Muscle of back (tissue), 13 donors: ENCODE measurements at places on chromosomes 16 and 17. TPM values are rescaled to one million over a fixed set of nuclear protein-coding genes. Genes with fewer than 3 reads are reported as not detected.

DNA sequence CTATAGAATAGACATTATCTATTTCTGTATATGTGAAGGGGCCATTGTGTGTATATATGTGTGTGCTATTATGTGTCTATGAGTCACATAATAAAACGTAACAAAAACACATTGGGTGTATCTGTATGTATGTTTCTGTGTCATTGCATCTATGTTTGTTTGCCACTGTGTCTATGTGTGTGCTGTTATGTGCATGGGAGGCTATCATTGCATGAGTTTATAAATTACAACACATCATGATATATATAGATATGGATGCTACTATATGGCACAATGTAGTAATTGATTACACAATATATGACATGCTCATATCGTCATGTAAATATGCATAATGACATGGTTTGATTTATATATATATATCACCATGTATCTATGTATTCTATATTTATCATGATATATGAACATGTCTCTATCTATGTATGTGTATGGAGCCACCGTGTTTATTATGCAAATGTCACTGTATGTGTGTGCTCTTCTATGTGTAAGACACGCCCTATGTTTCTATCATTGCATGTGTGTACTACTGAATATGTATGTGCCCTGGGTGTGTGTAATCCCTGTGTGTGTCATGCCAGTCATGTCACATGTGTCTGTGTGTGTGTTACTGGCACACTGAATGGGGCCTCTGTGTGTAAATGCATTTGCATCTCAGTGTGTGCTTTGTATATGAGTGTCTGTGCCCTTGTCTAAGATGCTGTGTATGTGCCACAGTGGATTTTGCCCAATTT is 1.4 kb upstream of the TSPOAP1 start:
- no peak for DNase-seq

GRCh38 chr17:43437756-43438155 is 39.0 kb downstream of the ARL4D start:
- DNase-seq: no peak

- no peak for DNase-seq
Measured at GRCh38 chr17:57408071-57408811, 151.9 kb downstream of the MSI2 start.

DNA sequence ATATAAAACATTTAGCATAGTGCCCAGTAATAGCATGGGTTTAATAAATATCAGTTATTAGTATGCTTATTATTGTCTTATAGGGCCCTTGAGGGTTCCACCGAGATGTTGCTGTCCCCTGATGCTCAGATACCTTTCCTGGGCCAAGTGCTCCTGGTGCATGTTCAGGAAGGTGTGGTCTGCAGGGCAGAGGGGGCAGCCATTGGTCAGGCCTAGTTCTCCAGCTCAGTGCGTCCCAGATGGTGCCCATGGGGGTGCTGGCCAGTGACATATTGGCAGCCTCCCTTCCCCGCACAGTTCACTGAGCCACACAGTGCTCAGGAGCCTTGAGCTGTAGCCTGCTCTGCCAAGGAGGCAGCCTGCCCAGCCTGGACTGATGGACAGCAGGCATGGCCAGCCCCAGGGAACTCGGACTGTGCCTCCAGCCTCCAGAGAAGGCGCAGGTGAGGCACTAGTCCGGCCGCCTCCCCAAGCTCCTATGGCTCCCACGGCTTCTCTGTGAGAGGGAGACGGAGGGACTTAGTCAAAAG is 7.7 kb upstream of the GRIN2A start:
- no peak for DNase-seq

Gene RNF157
- polyA plus RNA-seq: 10.1 TPM

Gene ACSM3
- 3.2 TPM for polyA plus RNA-seq

Gene KRT12
- 0.76 TPM for polyA plus RNA-seq

Gene CDH8
- 3.2 TPM for polyA plus RNA-seq

DNA sequence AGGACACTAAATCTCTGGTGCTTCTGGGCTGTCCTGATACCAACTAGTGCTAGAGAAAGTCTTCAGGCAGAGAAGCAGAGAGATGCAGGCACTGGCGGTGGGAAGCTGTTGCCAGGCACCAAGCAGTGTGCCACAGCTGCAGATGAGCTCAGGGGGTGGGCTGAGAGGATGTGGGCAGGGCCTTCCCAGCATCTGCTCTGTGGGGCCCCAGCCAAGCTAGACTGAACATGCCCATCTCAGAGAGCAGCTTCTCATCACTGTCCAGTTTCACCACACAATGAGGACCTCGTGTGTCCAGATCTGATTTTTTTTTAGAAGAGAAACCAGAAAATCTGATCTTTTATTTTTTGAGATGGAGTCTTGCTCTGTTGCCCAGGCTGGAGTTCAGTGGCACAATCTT is 17.1 kb downstream of the PSKH1 start:
- DNase-seq: peak; percentile 65

DNA sequence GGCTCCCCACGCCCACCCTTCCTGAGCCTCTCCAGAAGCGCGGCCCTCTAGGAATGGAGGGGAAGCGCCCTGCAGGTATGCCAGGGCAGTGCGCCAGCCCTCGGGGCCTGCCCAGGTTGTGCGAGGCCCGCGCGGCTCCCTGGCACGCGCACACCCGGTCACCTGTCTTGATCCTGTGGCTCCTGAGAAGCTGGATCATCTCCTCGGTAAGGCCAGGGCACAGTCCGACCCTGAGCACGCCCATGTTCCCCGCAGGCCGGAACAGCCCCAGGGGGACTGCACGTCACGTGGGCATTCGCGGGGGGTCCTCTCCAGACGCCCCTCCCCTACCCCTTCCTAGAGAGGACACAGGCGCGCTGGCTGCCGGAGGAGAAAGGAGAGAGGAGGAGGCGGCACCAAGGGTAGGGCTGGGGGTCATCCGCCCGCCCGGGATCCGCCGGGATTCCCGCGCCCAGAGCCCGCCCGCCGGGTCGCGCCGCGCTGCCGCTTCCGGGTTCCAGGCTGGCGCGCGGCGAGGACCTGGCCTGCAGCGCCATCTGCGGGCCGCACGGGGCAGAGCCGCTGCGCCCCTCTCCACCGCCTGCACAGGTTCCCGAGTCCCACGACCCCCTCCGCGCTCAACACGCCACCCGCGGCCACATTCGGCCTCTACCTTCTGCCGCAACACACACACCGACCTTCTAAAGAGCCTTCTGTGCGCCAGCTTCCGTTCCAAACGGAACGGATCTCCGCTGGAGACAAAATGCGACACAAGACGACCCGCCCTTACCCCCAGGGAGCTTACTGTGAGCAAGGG is at the start of gene RAD51D:
Gene RAD51D, minus strand, starts transcription at position 491 of the 796 bp plus-strand sequence. Its CDS starts 247 bp downstream, at position 244.
- DNase-seq: peak; percentile 88

Gene GP1BA
- polyA plus RNA-seq: 1.5 TPM

Gene UNKL
- polyA plus RNA-seq: 13.3 TPM

- no peak for DNase-seq
Measured at GRCh38 chr17:41178843-41179616, 1.0 kb upstream of the KRTAP4-2 start.

DNA sequence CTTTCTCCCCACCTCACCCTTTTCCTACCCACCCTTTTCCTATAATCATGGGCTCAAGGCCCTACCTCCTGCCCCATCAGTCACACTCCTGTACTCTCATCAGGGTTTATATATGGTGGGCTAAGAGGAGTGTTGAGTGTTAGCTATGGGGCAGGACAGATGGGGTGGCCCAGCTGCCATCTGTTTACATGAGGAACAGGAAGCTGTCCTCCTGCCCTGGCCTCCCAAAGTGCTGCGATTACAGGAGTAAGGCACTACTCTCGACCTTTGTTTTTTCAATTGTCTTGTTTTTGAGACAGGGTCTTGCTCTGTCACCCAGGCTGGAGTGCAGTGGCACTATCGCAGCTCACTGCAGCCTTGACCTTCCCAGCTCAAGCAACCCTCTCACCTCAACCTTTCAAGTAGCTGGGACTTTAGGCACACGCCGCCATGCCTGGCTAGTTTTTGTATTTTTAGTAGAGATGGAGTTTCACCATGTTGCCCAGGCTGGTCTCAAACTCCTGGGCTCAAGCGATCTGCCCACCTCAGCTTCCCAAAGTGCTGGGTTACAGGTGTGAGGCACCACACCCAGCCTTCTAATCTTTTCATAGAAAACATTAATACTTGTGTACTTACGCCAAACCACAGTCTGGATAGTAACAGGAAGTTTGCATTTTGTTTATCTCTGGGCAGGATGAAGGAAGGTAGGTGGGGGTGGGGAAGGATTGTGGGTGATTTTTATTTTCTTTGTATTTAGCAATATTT is 1.6 kb downstream of the TRADD start:
- no peak for DNase-seq

Gene DGKE
- 3.9 TPM for polyA plus RNA-seq

Gene CCDC40
- 3.7 TPM for polyA plus RNA-seq

DNA sequence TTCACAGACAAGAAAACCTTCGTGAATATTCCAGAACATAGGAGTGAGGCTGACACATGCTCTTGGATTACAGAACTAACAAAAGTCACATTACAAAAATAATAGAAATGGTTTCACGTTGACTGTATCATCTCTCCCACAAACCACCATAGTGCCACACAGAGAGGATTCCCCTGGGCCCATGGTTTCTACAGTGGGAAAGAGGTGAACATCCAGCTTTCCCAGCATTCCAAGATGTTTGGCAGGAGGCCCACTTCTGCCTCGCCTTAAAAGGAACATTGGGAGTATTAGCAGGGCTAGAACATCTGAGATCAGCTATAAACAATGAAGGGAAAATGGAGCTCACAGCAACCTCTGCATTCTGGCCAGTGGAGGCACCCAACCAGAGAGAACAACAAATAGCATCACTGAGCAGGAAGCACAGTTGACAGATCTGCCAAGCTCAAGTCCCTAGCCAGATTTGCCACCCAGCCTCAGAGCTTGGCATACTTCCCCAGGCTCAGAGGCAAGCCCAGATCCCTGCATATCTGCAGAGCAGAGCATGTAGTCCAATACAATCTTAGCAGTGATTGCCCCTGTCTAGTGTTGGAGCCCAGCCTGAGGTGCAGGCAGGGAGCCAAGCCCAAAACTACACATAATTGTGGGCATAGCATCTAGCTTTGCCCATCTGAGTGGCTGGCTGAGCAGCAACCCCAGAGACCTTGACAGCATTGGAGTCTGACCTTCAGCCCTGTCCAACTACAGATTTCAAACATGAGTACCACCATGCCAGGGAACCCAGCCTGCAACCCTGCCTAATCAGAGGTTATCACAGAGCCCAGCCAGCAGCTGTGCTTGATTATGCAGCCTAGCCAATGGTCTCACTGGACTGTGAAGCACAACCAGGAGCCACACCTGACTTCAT is 260.4 kb downstream of the CEP112 start:
- DNase-seq: no peak

Gene MRTFB
- 24.1 TPM for polyA plus RNA-seq

DNA sequence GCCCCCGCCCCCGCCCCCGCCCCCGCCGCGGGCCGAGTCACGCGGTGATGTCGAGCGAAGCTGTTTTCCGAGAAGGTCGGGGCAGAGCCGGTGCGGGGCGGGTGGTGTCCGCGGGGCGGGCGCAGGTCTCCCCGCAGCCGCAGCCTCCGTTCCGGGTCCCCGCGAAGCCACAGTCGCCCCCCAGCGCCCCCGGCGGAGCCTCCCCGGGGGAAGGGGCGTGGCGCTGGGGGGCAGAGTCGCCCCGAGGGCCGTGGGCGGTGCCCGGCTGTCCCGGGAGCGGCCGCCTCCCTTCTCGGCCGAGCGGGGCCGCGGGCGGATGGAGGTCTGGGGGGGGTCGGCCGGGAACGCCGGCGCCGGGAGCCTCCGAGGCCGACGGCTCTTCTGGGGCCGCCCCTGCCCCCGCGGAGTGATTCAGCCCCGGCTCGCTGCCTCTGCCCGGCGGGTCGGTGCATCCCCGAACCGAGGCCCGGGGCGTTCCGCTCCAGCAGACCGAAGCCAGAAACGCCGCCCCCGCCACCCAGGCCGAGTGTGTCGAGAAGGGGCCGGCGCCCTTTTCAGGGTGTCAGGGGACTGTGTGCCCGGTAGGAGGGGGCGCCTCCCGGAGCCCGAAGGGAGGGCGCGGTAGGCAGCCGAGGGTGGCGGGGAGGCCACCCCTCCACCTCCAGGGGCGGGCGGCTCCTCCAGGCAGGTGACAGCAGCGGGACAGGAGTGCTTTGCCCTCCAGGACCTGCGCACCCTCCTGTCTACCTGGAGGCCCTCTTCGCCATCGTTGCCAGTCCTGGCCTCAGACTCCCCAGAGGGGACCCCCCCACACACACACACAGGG is 1.7 kb downstream of the METRNL start:
- no peak for DNase-seq

- DNase-seq: peak; percentile 91
Measured at GRCh38 chr16:1533443-1533951, at the start of gene TMEM204. TMEM204 (plus strand) TSS chr16:1533666; CDS start chr16:1534276, 610 bp downstream.

- DNase-seq: peak; percentile 72
Measured at GRCh38 chr16:50368410-50369132, at the start of gene BRD7. BRD7 (minus strand) TSS chr16:50368988; CDS start chr16:50368774, 214 bp downstream.

DNA sequence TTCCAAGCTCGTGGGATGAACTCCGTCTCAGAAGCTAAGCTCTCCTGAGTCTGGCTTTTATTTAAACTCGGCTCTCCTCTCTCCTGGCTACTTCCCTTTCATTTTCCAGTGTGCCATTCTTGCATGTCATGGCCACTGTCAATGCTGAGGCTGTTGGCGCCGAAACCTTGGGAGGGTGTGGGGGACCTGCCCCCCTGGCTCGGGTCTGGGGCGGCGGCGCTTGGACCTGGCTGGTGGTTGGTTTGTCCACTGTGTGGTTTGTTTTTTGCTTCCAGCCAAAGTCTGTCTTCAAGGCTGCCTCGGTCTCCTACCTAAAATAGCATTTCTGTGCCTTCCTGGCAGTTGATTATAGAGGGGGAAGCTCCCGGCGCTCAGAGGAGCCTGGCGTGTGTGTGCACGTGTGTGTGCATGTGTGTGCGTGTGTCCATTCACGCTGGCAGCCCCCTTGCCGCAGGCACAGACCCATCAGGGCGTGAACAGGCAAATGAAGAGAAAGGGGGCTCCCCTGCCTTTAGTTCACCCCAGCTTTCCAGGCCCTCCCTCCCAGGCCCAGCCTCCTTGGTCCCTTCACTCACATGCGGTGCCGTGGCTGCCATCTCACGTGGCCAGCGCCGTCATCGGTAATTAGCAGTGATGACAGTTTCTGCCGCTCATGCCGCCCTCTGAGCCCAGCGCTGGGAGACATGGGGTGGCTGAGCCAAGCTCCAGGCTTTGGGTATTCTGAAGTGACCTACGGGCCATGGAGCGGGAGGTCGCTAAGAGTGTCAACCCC is 179.9 kb downstream of the SEC14L1 start:
- peak; percentile 67 for DNase-seq

DNA sequence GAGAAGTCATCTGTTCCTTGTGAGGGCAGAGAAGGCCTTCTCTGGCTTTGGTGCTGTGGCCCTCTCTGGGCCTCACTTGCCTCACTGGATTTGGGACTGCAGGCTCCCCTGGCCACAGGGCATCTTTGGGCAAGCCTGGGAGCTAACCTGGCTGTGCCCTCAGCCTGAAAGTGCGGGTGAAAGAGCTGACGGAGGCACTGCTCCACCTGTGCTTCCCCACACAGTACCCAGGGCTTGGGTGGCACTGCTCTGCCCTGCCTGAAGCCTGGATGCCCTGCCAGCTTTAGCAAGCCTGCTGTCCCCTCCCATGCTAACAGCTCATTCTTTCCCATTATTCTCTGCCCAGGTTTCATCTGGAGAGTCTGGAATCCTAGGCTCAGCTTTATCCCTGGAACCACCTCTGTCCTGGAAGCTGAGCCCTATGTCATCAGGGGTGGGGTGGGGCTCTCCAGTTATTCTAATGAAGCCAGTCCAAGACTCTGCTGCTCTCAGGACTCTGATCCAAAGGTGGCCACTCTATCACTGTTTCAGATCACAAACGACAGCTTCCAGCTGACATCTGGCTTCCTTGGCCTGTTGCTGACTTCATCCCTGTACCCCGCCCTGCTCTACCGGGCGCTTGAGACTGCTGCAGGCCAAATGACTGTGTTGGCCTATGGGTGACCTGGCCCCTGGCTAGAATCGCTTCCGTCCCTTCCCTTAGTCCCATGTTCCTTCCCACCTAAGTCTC is 29.3 kb downstream of the HIC1 start:
- peak; percentile 86 for DNase-seq

GRCh38 chr16:17313085-17313611 is 157.6 kb downstream of the XYLT1 start:
- DNase-seq: peak; percentile 75
